ENCODE measurements at places on chromosomes 16 and 17. TPM values are rescaled to one million over a fixed set of nuclear protein-coding genes. Genes with fewer than 3 reads are reported as not detected.

Gene ODAD4
- total RNA-seq, result 1.6 TPM

Gene KRTAP3-2
- total RNA-seq, result not detected

Gene SULT1A3
- total RNA-seq, result 19.4 TPM

Gene PRSS36
- 5.7 TPM for total RNA-seq

Gene RASD1
- total RNA-seq, result 4.6 TPM

Gene ABCC6
- total RNA-seq, result 27.5 TPM

Gene BHLHA9
- total RNA-seq, result not detected

Gene PYY
- total RNA-seq, result not detected

Gene CNTNAP4
- not detected for total RNA-seq

Gene CARHSP1
- total RNA-seq, result 68.8 TPM

Gene RAPGEFL1
- total RNA-seq, result 77.2 TPM

Gene GRAPL
- total RNA-seq, result 9.2 TPM

Gene SLC2A4
- 7.6 TPM for total RNA-seq

Gene ACSM5
- total RNA-seq, result 2.6 TPM

Gene EPOP
- total RNA-seq, result 2.8 TPM

Gene NPIPA5
- total RNA-seq, result 15.9 TPM

Gene CHD9NB
- 4.8 TPM for total RNA-seq

Gene TBC1D3E
- not detected for total RNA-seq

Gene CHRNE
- 9.4 TPM for total RNA-seq

Gene TPSG1
- total RNA-seq, result 1.6 TPM

Gene SMARCE1
- total RNA-seq, result 90.5 TPM

Gene CCL17
- not detected for total RNA-seq

Gene TBX6
- total RNA-seq, result 3.7 TPM

Gene NOTUM
- 1.3 TPM for total RNA-seq

Gene TERB1
- not detected for total RNA-seq

Gene MAP3K3
- total RNA-seq, result 39.5 TPM

Gene CLDN9
- total RNA-seq, result 3.3 TPM

Gene EVPL
- total RNA-seq, result 14.9 TPM

Gene CRYM
- total RNA-seq, result 15.6 TPM

Gene CDRT15
- not detected for total RNA-seq

Gene QPRT
- 17.2 TPM for total RNA-seq

Gene CD300E
- total RNA-seq, result 0.35 TPM

Gene DOC2A
- total RNA-seq, result 18.8 TPM

Gene KRTAP4-4
- total RNA-seq, result not detected

Gene FBXW10
- 0.86 TPM for total RNA-seq

Gene PNMT
- total RNA-seq, result 1.8 TPM

Gene SLC5A10
- not detected for total RNA-seq

Gene KRT31
- total RNA-seq, result not detected

Gene RRAD
- 9.4 TPM for total RNA-seq

Gene GAST
- not detected for total RNA-seq

Gene TNFRSF17
- total RNA-seq, result 0.46 TPM

Gene PRAC2
- total RNA-seq, result not detected

Gene CD19
- total RNA-seq, result 1.4 TPM

Gene ZNF778
- 13.2 TPM for total RNA-seq

Measured in mucosa of gallbladder (tissue), 1 donor.